ENCODE measurements at places on chromosomes 3 and 15.

DNA sequence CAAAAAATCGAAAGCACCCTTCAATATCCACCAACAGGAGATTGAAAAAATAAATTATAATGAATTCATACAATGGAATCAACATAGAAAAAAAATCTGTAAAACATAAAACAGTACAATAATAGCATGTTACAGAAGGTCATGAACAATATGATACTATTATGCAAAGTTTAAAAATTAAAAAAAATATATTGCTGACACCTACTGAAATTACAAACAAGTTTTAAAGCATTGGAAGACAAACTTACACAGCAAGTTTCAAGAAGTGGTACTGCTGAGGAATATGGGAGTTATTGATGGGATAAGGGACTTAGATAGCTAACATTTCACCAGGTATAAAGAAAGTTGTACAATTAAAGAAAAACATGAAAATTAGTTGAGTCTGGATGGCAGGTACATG, 89.4 kb downstream of the EFL1 start:
- DNase-seq = no peak

GRCh38 chr3:66534304-66534845, 33.6 kb upstream of the LRIG1 start:
- no peak for DNase-seq

DNA sequence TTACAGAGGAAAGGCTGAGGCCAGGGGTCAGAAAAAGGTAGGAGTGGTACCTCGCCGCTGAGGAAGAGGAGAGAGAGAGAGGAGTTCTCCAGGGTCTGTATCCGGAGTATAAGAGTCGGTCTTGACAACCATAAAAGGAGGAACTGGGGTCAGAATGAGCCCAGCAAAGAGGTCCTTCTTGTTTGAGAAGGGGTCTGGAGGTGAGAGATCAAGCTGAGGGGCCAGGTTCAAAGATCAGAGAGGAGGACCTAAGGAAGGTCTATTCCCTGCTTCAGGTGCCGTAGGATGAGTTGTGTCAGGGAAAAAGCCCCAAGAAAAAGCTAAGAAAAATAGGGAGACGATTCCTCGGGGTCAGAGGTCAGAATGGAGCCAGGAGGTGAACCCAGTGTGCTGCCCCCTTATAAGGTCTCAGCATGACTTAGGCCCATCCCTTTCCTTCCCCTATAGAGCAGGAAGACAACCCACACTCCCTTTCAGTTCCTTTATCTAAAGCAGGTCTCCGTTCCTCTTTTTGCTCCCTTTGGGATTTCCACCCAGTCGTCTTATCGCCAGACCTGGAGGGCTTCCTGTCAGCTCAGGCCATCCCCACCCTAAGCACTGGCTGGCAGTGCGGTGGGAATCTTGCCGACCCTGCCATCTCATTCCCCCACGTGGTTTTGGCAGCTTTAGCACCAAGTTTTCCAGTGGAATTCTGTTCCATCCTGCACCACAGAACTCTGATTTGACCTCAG, 651 bp downstream of the MTMR14 start:
- DNase-seq = no peak

- no peak for DNase-seq
Observed at GRCh38 chr3:988785-989184, 104.0 kb upstream of the CNTN6 start.

GRCh38 chr3:102223132-102223531, 211.7 kb upstream of the ZPLD1 start:
- DNase-seq = no peak

GRCh38 chr3:121834157-121834670, 646 bp downstream of the IQCB1 start:
- DNase-seq = no peak

- DNase-seq = no peak
Observed at GRCh38 chr15:89794627-89795241, 18.6 kb downstream of the MESP2 start.

- no peak for DNase-seq
Observed at GRCh38 chr3:37795431-37796061, 66.1 kb upstream of the CTDSPL start.

DNA sequence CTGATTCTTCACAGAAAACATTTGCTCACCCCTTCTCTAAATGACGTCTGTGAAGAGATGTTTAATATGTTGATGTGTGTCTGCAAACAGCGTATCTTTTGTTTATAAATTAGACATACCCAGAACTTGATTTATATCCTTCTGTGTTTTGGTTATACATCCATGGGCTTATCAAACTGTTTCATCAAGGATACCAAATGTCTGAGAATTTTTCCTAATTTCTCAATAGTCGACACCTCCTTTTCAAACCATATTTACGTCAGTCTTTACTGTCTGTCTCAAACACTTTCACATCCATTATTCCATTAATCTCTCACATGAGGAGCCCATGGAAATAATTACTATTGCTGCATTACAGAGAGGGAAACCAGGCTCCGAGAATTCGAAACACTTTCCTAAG, 85.4 kb downstream of the FGF12 start:
- DNase-seq = no peak

DNA sequence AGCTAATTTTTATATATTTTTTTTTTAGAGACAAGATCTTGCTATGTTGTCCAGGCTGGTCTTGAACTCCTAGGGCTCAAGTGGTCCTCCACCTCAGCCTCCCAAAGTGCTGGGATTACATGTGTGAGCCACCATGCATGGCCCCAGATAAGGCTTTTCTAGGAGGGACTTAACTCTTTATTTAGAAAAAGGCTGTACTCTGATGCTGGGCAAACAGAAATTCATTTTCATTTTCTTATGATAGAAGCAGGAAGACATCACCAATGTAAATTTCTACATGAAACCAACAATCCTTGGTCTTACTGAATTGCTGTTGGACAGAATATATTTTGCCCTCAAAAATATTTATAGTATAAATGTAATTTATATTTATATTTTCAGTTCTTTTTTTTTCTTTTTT, 9.6 kb downstream of the NIPA1 start:
- DNase-seq = no peak

GRCh38 chr3:124858275-124858674, 28.9 kb downstream of the ITGB5 start:
- DNase-seq = no peak

DNA sequence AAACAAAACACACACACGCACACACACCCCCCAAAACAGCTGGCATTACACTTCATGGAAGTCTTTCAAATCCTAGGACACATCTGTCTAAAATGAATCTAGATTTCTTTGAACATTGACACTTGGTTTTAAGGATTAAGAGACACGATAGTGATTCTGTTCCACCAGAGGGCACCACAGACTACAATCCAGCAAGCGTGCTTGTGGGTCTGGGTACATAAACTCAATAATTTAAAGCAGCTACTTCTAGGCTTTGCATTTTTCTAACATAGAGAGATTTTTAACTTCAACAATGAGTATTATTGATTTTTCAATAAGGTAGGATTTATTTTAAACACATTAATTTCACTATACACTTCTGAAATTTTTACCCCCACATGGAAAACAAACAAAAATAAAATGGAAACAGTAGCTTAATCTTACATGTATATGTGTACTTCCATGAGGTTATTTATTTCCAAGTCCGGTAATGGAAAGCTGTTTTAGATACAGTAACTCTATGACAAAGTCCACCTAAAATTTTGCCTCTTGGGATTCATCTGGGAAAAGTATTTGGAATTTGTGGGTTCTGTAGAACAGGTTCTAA, 564.0 kb upstream of the TGFBR2 start:
- peak; percentile 56 for DNase-seq

- DNase-seq = no peak
Observed at GRCh38 chr3:101216710-101217465, 103.5 kb downstream of the IMPG2 start.

GRCh38 chr15:77546050-77546501, 86.6 kb downstream of the LINGO1 start:
- DNase-seq = peak; percentile 60

DNA sequence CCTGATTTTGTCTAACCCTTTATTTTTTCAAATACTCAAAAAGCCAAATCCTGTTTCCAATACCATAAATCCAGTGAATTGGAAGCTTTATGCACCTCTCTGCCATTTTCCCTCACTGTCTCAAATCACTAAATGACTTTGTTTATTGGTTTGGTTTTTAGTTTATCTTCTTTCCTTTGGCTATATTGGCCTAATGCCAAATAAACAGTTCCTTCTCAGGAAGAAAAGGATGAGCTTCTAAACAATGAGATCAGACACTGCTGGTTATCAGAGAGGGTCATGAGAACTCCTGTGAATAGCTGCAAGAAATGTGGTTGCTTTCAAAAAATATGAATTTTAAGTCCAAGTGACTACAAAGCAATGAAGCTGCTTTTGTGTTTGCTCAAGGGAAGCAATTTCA, 359.9 kb downstream of the MECOM start:
- no peak for DNase-seq

DNA sequence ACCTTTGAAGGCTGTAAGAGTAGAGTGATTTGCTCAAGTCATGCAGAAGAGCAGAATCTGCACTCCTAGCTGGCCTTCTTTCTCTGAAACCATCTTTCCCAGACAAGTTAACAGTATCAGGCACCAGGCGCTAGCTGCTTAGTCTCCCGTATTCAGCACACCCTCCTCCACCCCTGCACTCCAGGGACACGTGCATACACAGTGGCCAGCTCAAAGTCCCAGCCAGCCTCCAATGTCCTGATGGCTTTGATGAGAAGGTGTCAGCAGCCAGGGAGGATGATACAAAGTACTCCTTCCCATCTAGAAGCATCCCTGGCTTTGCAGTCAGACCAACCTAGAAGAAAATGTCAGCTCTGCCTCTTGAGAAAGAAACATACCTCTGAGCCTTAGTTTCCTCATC, 177.8 kb downstream of the ADAMTS17 start:
- DNase-seq = no peak

DNA sequence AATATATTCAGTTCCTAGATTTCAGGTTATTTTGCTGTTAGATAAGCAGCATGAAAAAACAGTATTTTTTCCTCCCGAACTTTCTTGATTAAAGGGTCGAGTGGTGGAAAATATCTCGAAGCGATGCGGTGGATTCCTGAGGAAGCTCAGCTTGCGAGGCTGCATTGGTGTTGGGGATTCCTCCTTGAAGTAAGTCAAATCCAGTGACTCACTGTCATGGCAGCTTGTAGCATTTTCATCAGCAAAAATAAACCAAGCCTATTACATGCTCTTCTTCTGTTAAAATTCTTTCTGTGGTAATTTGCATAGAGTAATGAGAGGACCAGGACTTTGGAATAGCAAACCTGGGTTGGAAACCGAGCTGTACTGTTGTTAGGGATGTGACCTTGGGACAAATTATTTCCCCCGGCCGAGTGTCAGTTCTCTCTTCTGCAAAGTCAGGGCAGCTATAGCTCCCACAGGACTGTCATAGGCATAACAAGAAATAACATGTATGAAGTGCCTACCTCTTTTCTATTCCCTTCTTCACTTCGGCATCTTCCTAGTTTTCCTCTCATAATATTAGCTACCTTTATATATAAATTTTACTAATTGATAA, 75.6 kb downstream of the UBP1 start:
- no peak for DNase-seq

- DNase-seq = peak; percentile 75
Observed at GRCh38 chr15:63599401-63600000, 2.3 kb downstream of the FBXL22 start.

- DNase-seq = no peak
Observed at GRCh38 chr3:38149708-38150107, 11.2 kb downstream of the MYD88 start.

DNA sequence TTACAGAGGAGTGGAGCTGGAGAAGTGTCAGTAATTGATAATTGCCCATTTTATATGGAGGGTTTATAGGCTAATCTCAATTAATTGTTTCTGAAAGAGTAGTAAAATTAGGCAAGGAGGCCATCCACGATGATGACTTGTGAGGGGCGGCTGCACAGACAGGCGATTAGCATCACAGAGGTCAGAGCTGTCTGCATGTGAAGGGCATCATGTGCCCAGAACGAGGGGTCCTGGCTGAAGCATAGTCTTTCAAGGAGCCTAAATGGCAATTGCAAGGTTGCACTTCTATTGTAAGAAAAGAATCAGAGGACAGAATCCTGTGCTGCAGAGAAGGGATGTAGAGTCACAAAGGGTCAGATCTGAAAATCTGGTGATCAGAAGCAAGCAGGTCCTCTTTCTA, 196.6 kb downstream of the EBLN2 start:
- DNase-seq = no peak

GRCh38 chr15:100968050-100968966, 49.2 kb downstream of the LRRK1 start:
- no peak for DNase-seq

DNA sequence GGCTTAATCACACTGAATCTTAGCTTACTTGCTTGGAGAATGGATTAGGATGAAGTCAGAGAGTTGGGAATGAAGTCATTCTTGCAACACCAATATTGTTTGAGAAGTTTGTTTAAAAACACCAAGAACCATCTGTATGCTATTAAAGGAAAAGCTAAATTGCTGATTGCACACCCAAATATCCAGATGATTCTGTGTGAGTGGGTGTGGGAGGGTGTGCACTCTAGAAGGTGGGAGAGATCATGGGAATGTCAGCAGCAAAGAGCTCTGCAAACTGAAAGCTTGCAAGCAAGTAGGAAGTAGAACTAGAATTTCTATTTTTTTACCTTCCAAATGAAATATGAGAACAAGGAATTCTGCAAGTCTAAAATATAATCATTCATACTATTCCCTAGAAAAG, 364.9 kb downstream of the NR2F2 start:
- DNase-seq = no peak

GRCh38 chr15:31031471-31032067, 40.1 kb upstream of the MTMR10 start:
- DNase-seq = no peak

DNA sequence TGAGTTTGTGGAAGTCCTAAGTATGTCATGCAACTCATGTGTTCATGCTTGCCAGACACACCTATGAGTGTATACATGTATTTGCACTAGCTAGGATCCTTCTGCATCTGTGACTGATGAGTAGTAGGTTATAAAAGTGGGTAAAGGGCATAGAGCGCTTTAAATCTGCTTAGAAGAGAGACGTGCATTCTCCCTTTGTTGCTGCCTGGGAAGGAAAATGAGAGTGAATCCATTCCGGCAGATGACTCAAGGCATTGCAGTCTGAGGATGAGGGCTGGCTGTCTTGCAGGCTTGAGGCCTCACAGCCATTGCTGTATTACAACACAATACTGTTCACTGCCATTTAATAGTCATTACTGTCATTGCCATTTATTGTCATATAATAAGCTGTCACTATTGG, 120.8 kb upstream of the UMPS start:
- DNase-seq = no peak

- DNase-seq = peak; percentile 44
Observed at GRCh38 chr3:42600958-42601675, 631 bp downstream of the NKTR start.

DNA sequence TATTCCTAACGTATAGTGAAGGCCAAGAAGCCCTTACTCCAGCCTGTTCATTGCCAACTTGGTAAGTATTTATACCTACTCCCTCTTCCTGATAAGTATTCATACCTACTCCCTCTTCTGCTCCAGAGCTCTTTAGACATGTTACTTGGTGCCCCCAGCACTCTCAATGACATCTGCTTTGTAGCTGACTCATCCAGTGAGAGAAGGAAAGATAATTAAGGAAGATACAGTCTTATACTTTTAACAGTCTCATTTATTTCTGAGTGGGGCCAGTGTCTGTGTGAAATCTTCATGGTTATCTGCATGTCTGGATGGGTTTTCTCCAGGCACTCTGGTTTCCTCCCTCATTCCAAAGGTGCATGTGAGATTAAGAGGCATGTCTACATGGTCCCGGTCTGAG, 698.7 kb downstream of the FHIT start:
- no peak for DNase-seq

Data from mucosa of gallbladder (tissue), 1 donor.